Activated naive CD8-positive, alpha-beta T cell treated with anti-CD3 and anti-CD28 coated beads, Interleukin-2, amount 50 U/mL, for 16 hours (primary cell): ENCODE measurements at places on chromosomes 6 and 20.

DNA sequence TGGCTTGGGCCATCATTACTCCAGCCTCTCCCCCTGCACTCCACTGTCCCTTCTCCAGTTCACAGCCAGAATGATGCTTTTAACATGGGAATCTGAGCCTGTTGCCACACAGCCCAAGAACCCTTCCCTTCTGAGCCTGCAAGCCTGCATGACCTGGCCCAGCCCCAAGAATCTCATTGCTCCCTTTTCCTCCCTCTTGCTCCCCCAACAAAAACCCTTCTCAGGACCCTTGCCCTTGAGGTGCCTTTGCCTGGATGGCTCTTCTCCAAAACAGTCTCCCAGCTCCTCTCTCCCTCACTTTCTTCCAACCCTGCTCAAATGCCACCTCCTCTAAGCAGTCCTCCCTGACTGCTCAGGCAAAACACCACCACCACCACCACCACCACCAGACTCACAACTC is 157.2 kb downstream of the ANKRD60 start:
- no peak for DNase-seq

DNA sequence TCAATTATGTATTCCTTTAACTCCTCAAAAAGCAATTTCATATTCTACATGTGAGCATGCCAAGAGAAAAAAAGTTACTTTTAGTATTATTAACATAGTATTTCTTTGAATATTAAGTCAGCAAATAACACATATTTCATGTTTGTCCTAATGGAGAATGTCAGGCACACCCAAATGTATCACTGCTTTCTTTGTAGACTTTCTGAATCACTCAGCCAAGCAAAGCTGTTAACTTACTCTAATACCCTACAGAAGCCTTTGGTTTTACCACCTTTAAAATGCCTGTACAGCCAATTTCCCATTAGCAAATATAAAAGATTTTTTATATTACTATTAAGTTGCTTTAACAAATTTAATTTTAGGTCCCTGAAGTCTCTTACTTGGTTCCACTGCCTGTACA is 23.8 kb downstream of the FRK start:
- DNase-seq, result no peak

GRCh38 chr6:21998582-21998981 is 298.3 kb downstream of the PRL start:
- DNase-seq, result no peak

DNA sequence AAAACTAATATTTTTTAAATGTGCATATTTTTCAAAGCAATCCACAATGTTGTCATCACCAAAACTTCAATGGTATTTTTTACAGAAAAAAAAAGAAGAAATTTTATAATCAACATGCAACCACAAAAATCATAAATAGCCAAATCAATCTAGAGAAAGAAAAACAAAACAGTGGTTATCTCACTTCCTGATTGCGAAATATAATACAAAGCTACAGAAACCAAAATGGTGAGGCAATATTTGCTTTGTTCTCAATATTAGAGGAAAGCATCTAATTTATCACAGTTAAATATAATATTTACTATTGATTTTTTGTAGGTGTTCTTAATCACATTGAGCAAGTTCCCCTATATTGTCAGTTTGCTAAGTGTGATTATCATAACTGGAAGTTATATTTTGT is 720.7 kb upstream of the ADGRB3 start:
- no peak for DNase-seq

DNA sequence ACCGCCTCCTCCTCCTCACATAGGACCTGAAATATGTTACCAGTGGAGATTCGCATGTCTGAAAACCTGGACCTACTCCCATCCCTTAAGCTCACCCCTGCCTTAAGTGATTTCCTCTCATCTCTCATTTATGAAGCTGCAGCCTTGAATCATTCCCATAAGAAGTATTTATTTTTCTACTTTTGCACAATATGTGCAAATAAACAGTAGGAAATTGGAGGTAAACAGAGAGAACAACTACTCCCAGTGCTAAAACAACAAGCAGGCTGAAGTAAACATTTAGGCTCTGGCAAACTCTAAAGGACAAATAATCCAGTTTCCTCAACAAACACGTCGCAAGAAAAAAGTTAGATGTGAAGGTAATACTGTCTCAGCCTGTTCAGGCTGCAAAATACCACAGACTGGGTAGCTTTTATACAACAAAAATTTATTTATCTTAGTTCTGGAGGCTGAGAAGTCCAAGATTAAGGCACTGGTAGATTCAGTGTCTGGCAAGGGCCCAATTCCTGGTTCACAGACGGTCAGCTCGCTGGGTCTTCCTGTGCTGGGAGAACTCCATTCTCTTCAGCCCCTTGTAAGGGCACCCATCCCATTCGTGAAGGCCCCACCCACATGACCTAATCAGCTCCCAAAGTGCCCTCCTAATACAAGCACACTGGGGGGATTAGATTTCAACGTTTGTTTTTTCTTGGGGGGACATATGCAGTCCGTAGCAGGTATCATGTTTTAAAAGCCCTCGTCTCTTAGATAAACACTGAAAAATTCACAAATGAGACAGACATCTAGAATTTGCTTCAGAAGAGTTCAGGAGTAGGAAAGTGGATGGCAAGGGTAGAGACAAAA is 15.6 kb downstream of the SPATA2 start:
- DNase-seq, result no peak
